CD4-positive, alpha-beta T cell (primary cell): ENCODE measurements at places on chromosomes 5 and 9.

GRCh38 chr9:135216236-135216635, 128.8 kb downstream of the OLFM1 start:
- H3K4me1 ChIP-seq: no peaks in the 10 kb centered on the region
- H3K36me3 ChIP-seq: no peaks in the 10 kb centered on the region
- no peak for DNase-seq
- H3K4me3 ChIP-seq: no peak overlapping the region
- H3K27ac ChIP-seq: no peak overlapping the region

GRCh38 chr5:42631241-42631640, 125.4 kb upstream of the CCDC152 start:
- H3K27me3 ChIP-seq: no peaks in the 10 kb centered on the region
- no peak overlapping the region for H3K27ac ChIP-seq

- H3K4me3 ChIP-seq: no peak overlapping the region
- peaks cover 32% of the 10 kb centered on the region for H3K36me3 ChIP-seq
- H3K27me3 ChIP-seq: no peaks in the 10 kb centered on the region
- DNase-seq: no peak
Measured at GRCh38 chr9:36146651-36147050, 10.1 kb downstream of the GLIPR2 start.

GRCh38 chr9:72858089-72858912, 94.6 kb downstream of the ALDH1A1 start:
- H3K27me3 ChIP-seq: peaks cover 2% of the 10 kb centered on the region
- H3K4me1 ChIP-seq: no peaks in the 10 kb centered on the region
- no peak overlapping the region for H3K27ac ChIP-seq
- no peaks in the 10 kb centered on the region for H3K36me3 ChIP-seq
- no peak for DNase-seq

DNA sequence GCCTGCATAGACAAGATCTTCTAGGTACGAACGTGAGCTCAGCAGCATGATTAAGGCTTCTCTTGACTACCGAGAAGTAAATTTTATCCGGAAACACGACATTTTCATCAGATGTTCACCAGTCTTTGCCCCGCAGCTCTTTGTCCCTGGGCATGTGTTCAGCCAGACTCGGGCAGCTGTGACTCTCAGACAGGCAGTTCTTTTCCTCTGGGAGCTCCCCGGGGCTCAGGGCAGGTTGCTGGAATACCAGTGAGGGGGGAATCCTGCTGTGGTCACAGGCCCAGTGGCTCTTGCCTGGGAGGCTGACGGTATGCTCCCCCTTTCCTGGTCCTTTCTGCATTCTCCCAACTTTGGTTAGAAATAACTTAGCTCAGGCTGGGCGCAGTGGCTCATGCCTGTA, 186.1 kb downstream of the GNA14 start:
- no peak overlapping the region for H3K4me3 ChIP-seq
- H3K27ac ChIP-seq: no peak overlapping the region
- no peaks in the 10 kb centered on the region for H3K4me1 ChIP-seq
- no peaks in the 10 kb centered on the region for H3K27me3 ChIP-seq
